ENCODE measurements at places on chromosomes 13 and 19.

- no peak for DNase-seq
Observed at GRCh38 chr13:97441368-97441767, 7.4 kb downstream of the RAP2A start.

DNA sequence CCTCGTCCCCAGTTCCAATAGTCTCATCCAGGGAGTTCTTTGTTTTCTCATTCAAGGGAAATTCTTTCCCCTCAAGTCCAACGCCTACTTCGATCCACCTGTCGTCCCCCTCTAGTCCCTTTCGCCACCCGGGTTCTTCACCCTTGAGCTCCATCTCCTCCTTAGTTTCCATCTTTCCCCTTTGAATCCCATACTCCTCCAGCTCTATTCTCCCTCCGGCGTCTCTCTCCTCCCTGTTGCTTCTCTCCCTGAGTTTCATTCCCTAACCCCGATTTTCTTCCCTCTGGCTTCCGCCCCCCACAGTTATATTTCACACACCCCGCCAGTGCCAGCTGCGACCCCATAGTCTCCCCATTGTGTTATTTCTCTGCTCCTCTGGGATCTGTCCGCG is 628 bp upstream of the SLC17A7 start:
- DNase-seq = peak; percentile 39

DNA sequence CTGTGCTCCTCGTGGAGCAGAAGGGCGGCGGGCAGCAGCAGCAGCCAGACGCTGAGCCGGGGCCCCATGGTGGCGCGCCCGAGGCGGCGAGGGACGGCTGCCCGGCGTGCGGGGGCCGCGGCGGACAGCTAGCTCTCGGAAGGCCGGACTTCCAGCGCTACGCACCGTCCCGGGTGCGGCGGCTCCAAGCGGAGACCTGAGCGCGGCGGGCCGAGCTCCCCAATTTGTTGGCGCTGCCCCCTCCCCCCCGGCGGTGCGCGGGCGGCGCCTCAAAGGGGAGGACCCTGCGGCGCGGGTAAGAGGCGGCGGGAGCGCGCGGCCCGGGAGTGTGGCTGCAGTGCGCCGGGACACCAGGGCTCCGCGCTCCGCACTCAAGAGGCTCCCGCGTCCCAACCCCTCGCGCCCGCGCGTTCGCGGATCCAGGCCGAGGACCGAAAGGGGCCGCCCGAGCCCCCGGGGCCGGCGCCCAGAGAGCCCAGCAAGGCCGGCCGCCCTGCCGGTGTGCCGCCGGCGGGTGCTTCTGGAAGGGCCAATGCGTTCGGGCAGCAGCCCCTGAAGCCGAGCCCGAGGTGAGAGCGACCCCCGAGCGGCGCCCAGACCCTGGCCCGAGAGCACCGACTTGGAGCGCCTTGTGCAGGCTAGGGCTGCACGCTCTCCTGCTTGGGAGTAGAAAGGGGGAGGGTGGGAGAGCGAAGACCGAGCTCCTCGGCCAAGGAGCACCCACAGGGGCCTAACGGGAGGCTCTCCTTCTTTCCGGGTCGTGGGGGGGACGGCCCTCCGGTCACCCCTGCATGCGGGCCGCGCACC is at the start of the genes COL4A1 and COL4A2:
TSS of gene COL4A1 (minus strand) at position 198 of the 807 bp plus-strand sequence. CDS start at position 68, 130 bp downstream.
TSS of gene COL4A2 (plus strand) at position 325 of the 807 bp plus-strand sequence. CDS start 620 bp downstream, outside the sequence.
- peak; percentile 90 for DNase-seq

GRCh38 chr19:46456930-46457329 is 14.4 kb downstream of the PNMA8A start:
- DNase-seq = no peak

- DNase-seq = no peak
Observed at GRCh38 chr13:66425741-66426140, 804.4 kb downstream of the PCDH9 start.

DNA sequence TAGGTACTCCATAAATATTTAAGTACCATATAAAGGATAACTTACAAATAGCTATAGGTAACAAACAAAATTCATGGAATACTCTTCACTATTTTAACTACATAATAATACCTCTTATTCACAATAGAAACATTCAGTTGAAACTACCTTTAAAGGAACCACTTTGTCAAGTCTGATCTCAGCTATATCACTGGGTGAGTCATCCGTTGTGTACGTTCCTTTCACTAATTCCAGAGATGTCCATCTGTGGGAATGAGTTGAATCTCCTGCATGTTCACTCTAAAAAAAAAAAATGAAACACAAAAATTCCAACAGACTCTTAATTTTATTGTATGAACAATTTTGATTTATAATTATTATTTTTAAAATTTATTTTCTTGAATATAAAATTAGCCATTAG is 149.4 kb upstream of the FBXL3 start:
- no peak for DNase-seq

DNA sequence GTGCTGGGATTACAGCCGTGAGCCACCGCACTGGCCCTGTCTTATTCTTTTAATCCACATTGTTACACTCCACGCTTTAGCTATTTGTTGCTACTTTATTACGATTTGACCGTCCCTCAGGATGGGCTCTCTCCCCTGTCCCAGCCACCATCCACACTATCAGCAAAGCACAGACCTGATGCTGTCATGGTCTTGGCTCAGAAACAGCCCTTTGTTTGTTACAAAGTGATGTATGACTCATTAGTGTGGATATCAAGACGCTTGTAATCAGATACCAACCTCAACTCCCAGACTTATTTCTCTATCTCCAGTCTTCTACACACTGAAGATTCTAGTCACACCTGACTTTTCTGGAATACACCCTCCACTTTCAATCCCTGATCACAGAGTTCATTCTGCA is 84.6 kb upstream of the FREM2 start:
- no peak for DNase-seq

- no peak for DNase-seq
Observed at GRCh38 chr19:34172661-34173192, 423 bp downstream of the LSM14A start.

GRCh38 chr13:105816994-105817393 is 718.5 kb downstream of the EFNB2 start:
- DNase-seq = peak; percentile 35

DNA sequence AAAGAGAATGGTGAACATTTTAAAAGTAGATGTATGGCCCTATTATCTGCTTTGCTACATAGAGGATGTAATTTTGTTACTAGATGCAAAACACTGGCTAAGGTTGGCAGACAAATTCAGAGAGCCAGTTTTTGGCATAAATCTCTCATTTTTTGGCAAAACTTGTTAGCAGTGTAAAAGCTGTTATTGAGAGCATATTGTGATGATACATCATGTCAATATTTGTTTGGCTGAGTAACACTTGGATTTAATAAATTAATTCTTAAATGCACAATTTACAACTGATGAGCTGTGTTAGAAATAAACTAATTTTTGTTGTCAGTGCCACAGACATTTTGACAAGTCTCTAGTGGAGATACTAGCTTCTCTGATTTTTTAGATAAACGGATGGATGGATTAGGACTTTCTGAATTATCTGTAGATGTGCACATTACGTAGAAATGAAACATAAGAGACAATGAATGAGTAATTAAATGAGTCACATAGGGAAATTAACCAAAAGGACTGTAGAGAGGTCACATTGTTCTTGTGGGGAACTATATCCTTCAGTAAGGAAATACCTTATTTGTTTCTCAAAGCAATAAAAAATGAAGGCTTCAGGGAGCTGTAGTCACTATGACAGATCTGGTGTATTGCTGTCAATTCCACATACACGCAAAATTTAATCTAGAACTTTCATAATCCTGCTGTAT is 17.4 kb downstream of the UFM1 start:
- no peak for DNase-seq

DNA sequence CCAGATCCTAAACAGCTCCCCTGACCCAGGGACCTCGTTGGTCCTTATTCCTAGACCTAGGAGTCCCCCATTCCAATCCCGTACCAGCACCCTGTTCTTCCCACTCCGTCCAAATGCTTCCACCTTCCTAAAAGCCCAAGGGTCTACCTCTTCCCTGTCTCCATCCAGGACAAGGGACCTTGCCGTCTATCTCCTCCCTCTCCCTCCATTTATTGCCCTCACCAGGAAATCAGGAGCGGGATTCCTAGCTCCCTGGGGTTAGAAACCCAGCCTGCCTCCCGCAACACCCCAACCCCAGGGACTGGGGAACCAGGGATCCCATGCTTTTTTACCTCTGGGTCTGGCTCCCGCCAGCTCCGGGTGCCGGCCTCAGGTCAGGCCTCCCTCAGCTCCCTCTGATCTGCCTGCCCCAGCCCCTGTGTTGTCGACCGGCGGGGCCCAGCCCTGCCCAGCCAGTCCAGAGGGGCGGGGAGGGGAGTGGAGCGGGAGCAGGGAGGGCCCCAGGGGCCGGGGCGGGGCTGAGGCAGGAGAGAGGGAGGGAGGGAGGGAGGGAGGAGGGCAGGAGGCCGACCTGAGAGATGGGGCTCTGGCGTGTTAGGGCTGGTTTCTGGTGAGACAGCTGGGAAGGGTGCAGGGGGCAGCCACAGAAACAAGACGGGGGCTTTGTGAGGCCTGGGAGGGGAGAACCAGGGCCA is at the start of gene B3GNT8:
TSS of gene B3GNT8 (minus strand) at position 423 of the 695 bp plus-strand sequence. CDS start 596 bp downstream, outside the sequence.
- DNase-seq = peak; percentile 86

DNA sequence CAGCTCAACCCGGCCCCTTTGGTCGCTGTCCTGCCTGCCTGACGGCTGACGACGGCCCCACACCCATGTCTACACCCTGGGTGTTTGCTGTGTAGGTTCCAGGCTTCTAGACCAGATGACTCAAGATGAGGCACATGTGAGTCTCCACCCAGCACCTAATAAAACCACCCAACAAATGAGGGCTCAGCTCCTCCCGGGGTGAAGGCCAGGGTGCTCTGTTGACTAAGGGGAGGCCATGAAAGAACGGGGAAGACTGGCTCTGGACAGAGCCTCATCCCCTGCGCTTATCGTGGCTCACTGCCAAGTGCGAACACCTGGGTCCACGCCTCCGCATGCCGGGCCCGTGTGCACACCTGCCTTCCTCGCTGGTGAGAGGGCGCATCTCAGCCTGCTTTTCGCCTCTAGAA is 39.6 kb downstream of the COL4A2 start:
- DNase-seq = no peak

- no peak for DNase-seq
Observed at GRCh38 chr13:25753976-25754375, 297.8 kb downstream of the SHISA2 start.

- no peak for DNase-seq
Observed at GRCh38 chr13:83984793-83985192, 102.5 kb upstream of the SLITRK1 start.

GRCh38 chr13:83666141-83666540 is 216.1 kb downstream of the SLITRK1 start:
- peak; percentile 54 for DNase-seq

GRCh38 chr13:20306039-20306438 is 73.9 kb upstream of the GJB6 start:
- no peak for DNase-seq

GRCh38 chr13:113231306-113232207 is 22.1 kb downstream of the CUL4A start:
- no peak for DNase-seq

DNA sequence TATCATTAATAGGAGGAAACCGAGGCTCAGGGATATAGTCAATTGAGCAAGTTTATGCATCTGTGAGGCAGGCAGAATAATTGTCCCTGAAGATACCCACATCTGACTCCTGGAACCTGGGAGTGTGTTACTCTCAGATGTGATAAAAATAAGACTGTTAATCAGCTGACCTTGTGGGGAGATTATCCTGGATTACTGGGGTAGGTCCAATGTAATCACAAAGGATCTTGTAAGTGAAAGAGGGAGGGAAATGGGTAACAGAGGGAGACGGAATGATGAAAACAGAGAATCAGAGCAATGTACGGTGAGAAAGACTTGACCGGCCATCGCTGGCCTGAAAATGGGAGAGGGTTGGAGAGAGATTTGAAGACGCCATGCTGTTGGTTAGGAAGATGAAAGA is 3.2 kb upstream of the EDDM13 start:
- DNase-seq = peak; percentile 1

DNA sequence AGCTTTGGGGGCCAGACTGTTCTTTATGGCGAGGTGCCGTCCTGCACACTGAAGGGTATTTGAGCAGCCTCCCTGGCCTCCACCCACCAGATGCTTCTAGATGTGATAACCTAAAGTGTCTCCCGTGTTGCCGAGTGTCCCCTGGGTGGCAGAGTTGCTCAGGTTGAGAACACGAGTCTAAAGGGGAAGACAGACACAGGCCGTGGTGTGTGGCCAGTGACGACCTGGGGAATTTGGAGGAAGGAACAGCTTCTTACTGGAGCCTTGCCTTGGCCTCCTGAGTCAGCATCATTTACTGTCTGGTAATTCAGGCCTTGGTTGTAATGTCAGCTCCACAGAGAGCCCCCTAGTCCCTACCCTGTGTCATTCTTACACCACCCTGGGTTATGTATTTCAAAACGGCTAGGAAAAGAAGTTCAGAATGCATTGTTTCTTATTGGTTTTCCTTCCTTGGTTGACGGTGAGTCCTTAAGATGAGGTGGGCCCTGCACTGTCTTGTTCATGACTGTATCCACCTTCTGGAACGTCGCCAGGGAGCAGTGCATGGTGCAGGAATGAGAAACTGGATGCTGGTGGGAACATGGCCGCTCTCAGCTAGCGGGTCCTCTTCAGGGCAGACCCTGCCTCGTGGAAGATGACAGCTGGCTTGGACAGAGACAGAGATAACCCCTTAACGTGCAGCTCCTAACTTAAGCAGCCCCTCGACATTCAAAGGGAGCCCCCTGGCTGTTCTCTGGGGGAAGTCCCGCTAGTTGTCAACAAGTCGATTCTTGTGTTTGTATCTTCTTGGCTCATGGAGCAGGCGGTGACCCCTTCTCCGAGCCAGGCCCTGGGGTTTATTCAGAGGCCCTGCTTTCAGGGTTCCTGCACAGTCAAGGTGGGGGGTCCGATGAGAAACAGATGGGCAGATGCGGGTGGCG is 7.2 kb downstream of the SIN3B start:
- no peak for DNase-seq

DNA sequence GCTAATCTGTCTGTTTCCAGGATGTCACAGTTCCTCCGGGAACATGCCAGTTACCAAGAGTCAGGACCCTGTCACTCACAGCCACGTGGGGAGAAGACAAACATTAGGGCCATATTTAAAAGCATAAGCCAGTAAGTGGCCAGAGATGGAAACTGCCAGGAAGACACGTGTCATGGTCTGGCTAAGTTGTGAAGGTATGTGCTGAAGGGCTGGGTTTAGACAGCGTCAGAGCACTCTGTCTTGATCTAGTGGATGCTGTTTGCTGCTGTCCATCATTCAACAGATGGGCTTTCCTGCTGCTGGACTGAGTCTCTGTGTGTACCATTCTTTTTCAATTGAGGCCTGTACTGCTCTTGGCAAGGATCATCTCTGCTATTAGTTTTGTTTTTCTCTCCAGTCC is 128.6 kb downstream of the HS6ST3 start:
- peak; percentile 10 for DNase-seq

- DNase-seq = no peak
Observed at GRCh38 chr19:11224429-11224828, 15.0 kb upstream of the ANGPTL8 start.

- no peak for DNase-seq
Observed at GRCh38 chr19:52034051-52034728, 6.0 kb upstream of the ZNF614 start.

DNA sequence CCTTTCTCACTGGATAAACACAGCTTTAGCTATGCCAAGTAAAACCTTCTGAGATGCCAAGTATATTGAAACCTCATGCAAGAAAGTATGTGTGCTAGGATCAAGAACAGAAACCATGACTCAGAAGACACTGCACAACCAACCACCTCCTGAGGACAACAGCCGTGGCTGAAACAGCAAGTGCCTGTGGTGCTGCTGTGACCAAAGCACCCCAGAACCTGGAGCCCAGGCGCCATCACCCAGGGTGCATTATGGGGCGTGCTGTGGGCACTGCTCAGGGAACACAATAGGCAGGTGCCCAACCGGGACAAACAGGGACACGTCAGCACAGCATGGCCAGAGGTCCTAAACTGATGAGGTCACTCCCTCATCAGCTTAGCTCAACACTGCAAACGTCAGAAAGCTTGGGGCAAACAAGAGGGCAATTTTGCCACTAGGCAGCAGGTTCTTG is 101.3 kb upstream of the SLC15A1 start:
- DNase-seq = no peak
